ENCODE measurements at places on chromosomes 2 and 18.

GRCh38 chr2:173033084-173033483 is 42.6 kb upstream of the MAP3K20 start:
- no peak for DNase-seq

DNA sequence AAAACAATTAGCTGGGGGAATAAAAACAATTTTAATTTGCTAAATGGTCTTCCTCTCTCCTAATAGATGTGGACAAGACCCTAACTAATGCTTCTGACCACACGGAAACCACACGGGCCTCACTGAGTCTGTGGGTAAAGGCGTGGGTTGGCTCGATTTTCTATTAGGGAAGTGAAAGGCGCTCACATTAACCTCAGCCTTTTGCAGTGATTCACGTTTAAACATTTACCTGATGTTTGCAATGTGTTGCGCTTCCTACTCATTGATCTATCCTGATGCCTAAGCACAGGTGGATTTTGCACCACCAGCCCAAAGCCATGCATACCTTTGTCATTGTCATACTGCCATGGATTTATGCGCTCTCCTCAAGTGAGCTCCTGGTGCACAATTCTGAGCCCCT is 35.6 kb upstream of the NRP2 start:
- DNase-seq = no peak

- DNase-seq = no peak
These were observed 50.4 kb downstream of the ZDBF2 start for GRCh38 chr2:206324869-206325268.

DNA sequence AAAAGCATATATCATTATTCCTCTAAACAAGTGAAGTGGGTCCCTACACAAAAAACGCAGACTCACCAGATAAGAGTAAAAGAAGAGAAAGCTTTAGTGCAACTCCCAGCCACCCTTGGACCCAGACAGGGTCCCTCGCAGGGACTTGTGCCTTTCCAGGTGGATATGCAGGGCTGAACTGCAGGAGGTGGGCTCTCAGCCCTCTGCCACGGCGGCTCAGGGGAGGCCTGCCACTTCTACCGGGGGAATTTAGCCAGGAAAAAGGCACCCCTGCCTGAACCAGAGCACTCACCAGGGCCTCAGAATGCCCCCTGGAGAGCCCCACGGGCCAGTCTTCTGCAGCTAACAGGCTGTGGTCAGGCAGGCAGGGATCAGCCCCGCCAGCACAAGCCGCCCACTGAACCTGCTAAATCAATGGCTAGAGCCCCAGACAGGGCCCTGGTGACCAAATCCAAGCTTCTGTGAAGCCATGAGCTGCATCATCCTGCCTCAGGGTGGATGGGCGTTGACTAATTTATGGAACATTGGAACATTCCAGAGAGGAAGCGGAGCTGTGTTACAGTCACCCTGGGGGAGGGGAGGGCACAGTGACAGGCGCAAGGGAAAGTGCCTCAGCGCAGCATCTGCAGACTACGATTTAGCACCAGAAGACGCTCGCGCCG is 209.3 kb downstream of the EIPR1 start:
- no peak for DNase-seq

- no peak for DNase-seq
These were observed 108.2 kb upstream of the GALNT5 start for GRCh38 chr2:157149270-157149669.

DNA sequence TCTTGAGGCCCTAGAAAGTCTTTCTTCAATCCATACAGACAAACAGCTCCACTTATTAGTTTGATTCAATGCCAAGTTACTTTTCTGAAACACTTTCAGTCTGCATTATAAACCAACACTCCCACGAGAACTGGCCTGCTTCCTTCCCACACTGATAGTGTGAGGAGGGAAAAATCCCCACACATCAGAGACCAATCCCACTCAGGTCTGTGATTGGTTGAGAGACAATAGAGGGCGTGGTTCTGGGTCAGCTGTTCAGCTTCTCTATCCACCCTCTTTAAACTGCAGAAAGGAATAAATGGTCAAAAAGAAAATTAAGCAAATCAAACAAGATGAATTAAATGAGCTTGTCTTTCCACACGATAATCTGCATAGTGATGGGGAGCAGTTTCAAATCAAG is 152.5 kb downstream of the NRP2 start:
- DNase-seq = no peak

DNA sequence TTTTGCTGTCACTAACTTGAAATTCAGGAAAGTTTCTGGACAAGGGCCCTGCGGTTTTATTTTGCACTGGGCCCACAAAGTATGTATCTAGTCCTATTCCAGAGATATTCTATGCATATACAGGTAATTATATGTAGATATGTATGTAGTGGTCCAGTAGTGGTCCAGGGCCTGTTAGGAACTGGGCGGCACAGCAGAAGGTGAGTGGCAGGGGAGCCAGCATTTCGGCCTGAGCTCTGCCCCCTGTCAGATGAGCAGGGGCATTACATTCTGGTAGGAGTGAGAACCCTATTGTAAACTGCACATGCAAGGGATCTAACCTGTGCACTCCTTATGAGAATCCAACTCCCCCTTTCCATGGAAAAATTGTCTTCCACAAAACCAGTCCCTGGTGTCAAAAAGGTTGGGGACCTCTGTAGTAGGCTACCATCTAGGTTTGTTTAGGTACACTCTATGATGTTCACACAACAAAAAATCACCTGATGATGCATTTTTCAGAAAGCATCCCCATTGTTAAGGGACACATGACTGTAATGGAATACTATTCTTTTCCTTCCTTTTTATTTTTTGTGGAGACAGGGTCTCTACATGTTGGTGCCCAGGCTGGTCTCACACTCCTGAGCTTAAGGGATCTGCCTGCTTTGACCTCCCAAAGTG is 2.8 kb upstream of the PPP4R3B start:
- DNase-seq = no peak

DNA sequence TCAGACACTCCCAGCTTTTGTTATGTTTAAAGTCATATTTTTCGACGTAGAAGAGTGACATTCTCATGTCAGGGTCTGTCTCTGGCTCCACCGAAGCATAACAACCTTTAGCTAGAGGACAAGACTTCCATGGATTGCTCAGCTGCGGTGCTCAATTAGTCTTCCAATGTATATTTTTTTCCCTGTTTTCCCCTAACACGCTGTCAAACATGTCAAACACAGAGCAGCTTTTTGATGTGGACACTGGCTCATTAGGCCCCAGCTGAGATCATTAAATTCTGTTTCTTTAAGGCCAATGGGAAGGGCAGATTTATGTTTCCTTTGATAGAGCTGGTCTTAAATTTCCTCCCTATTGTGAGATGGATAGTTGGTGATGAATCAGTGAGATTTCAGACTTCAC is 525.4 kb downstream of the PIK3C3 start:
- DNase-seq = peak; percentile 38

DNA sequence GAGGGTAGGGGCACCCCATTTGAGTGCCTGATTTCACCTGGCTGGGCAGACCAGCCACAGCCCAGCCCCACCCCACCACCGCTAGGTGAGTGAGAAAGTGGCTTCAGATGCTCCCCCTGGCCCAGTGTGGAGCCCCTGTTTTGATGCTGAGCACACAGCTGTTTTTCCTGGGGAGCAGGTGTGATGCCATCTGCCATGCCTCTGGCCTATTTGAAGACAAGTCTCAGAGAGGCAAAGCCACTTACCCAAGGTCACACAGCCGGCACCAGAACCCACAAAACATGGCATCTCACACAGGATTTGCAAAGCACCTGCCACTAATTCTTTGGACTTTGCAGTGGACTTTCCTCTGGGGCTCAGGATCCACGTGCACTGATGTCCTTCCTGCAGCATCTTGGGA is 131.3 kb downstream of the INHBB start:
- DNase-seq = no peak

DNA sequence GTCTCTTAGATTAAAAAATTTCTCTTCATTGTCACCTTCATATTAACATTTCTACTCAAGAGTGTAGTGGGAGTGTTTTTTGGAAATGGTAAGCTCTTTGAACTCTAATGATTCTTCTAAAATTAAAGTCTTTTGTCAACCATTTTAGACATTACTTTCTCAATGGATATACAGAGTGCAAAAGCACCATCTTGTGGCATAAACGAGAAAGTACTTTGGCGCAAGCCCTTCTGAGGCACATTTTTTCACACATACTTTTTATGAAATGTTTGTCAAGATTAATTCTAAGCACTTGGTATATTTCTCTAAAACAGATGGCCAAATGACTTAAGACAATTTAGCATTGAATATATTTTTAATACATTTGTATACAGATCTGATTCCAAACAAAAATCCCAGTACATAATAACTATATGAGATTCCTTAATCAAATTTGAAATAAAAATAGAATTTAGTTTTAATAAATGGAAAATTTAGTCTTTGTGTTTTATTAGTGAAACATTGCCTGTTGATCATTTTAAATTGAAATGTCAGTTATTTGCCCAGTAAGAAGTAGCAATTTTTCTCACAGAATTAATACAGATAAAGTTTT is 63.3 kb upstream of the GALNT5 start:
- DNase-seq = peak; percentile 16

DNA sequence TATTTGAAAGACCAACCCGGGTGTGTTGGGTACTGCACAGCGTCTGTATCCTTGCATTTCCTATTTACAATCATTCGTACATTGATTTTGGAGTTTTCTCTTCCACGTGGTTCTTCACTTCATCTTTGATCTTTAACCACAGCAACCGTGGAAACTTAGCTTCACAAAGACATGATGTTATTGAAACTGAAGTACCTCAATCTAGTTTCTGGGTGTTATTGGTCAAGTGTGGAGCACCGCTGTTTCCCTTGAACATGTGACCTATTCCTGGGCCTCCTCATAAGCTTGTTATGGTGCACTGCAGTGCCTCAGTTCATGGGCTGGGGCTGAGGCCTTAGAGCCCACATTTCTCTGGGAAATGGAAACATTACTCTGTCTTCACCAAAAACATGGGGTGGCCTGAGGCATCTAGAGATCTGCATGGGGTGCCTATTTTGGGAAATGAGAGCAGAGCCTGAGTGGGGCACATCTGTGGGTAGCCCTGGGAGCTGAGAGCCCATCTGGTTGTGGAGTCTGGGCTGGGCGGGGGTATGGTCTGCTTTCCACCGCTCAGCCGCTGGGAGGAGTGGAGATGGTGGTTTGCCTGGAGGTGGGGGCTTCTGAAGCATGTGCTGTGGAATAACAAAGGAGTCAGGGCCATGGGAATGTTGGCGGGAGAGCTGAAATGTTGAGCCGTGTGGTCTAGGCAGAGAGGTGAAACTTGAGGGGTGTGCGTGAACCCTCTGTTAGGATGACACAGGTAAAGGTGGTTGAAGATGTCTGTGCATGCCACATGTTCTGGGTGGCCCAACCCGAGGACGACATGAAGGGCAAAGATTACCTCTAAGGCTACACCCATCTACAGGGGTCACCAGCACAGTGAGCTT is 37.4 kb downstream of the ZNF236 start:
- DNase-seq = no peak

DNA sequence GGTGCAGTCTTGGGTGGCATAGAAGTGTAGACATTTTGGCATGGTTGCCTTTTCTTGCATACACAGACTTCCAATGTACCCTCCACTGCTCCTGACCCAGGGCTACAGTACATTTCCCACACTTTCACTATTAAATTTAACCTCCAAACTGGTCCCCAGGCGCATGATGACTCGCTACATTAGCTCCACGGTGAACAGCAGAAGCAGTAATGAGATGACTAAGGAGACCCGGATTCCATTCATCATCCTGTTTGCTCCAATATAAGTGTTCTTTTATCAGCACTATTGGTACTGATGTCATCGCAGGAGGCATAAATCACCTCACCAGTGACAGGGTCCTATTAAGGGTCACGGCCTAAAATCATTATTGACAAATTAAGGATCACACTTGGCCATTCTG is 316.5 kb downstream of the EN1 start:
- DNase-seq = no peak

GRCh38 chr2:129754831-129755230 is 224.6 kb upstream of the RAB6C start:
- DNase-seq = no peak

DNA sequence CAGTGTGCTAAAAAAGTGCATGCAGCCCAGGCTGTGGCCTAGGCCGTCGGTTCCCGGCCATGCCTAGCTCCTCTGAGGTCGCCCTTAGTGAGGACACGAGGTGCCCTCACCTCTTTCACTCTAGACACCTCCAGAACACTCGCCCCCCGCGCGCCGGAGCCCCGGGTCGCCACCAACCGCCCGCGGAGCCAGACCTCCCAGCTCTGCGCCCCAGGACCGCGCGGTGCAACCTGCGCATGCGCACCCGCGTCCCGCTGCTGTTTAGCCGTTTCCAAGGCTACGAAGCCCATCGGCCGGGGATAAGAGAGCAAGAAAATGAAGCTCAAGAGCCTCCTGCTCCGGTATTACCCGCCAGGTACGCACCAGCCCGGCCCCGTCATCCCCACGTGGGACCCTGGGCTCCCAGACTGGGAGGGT is at the start of gene DAW1:
DAW1 (plus strand) TSS at position 257 of the 417 bp plus-strand sequence; CDS start at position 316, 59 bp downstream.
- no peak for DNase-seq

GRCh38 chr2:237701859-237702390 is 74.5 kb downstream of the LRRFIP1 start:
- DNase-seq = no peak

DNA sequence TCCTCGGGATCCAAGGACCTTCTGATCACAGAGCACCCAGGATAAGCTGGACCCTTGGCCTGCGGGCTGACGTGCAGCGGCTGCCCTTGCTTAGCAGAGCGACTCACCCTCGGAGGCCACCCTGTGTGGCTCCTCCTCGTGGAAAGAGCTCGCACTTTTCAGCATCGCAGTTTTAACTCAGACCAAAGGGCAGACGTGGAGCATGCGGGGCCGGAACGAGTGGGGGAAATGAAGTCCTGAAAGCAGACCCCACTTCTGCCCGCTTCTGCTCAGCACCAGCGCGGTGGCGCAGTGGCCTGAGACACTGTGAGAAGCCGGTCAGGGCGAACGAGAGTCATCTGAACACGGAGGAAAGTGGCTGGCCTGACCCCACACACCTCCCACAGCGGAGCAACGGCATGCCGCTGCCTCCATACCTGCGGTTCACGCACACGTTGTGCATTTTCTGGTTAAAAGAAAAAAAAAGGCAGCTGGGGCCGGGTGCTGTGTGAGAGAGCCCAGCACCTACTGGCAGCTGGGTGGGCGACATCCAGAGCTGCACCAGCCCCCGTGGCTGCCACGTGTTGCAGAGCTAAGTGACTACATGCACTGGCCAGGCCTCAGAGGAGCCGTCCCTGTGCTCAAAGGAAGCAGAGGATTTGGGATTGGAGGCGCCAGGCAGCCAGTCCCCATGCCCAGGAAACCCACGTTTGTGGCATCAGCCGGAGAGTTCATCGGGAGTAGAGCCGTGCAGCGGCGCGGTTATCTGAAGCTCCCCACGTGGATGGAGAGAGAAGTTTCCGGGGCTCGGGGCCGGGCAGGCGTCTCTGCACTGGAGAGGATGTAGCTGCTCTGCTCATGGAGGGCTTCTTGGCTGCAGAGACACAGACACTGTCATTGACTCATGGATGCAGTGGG is 89.7 kb downstream of the USP40 start:
- DNase-seq = no peak

- DNase-seq = no peak
These were observed 67.8 kb upstream of the HNMT start for GRCh38 chr2:137896467-137896866.

All from right renal cortex interstitium (tissue), 3 donors.